H4 (cell line): ENCODE measurements at places on chromosomes 5 and 9.

- no peak for DNase-seq
These were observed 71.4 kb downstream of the ASTN2 start for GRCh38 chr9:117343427-117343826.

GRCh38 chr9:20684875-20685696 is 1.0 kb downstream of the FOCAD start:
- DNase-seq: no peak

GRCh38 chr5:90365328-90365727 is 44.2 kb downstream of the CETN3 start:
- no peak for DNase-seq

DNA sequence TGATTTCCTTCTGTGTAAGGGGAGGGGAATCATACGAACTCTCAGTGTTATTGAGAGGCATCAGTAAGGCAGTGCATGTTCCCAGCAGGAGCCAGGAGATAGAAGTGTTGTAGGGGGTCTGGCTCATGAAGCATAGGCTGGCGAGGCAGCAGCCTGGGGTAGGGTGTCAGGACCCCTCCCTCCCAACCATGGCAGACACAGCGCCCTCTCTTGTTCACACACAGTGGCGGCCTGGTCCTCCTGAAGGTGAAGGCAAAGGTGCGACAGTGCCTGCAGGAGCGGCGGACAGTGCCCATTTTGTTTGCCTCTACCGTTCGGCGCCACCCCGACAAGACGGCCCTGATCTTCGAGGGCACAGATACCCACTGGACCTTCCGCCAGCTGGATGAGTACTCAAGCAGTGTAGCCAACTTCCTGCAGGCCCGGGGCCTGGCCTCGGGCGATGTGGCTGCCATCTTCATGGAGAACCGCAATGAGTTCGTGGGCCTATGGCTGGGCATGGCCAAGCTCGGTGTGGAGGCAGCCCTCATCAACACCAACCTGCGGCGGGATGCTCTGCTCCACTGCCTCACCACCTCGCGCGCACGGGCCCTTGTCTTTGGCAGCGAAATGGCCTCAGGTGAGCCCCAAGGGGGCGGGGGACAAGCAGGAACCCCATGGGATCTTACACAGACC is 4.7 kb downstream of the SLC27A4 start:
- DNase-seq: no peak

DNA sequence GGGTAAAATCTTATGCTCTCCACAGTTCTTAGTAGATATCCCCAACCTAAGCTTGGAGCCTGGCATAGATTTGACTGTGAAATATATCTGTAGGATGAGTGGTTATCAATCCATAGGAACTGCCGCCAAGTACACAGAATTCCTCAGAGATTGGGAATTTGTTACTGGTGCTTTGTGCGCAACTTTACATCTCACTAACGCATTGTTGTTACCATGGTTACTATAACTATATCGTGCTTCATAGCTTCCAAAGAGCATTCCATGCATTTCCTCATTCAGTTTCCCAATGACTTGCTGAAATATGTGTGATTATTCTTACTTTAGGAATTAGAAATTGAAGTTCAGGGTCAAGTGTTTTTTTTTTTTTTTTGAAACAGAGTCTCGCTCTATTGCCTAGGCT is 9.5 kb upstream of the GGTA1 start:
- DNase-seq: no peak

GRCh38 chr5:57437976-57438805 is 44.4 kb downstream of the ACTBL2 start:
- DNase-seq: no peak
